Aorta (tissue), 5 donors: ENCODE measurements at places on chromosomes 7 and 10. TPM values are rescaled to one million over a fixed set of nuclear protein-coding genes. Genes with fewer than 3 reads are reported as not detected.

Gene SOSTDC1
- polyA plus RNA-seq: not detected

Gene UBE3C
- 15.8 TPM for polyA plus RNA-seq

Gene SEMA3E
- polyA plus RNA-seq: 0.38 TPM

GRCh38 chr7:136116186-136116585 is 139.0 kb upstream of the MTPN start:
- DNase-seq: no peak

- DNase-seq: peak; percentile 91
Observed at GRCh38 chr10:74150204-74150989, at the start of gene AP3M1. AP3M1 (minus strand) TSS chr10:74150828; CDS start chr10:74138379, 12,449 bp downstream.

GRCh38 chr7:42103456-42103855 is 133.6 kb downstream of the GLI3 start:
- DNase-seq: no peak

DNA sequence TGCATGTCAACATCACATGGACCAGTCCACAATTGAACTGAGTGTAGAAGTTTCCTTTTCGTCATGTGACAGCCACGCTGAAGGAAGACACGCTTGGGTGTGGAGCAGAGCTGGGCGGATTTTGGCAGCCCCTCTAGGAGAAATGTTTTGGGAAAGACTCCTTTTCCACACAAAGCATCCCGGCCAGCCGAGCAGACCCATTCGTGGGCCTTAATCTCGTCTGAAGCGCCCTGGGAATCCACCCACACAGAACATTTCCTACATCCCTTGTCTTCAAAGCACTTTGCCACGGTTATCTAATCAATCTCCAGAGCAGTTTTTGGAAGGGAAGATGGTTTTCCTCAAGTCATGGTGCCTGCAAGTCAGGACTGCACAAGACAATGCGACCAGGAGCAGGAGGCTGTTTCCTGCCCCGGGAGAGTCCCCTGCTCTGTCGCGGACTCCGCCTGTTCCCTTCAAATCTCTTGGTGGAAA is 8.4 kb upstream of the IFT22 start:
- DNase-seq: no peak

- DNase-seq: no peak
Observed at GRCh38 chr7:159130199-159130775, 14.4 kb downstream of the VIPR2 start.

GRCh38 chr7:97118306-97118917 is 914 bp downstream of the SDHAF3 start:
- no peak for DNase-seq

- DNase-seq: no peak
Observed at GRCh38 chr7:96989241-96989858, 16.0 kb upstream of the DLX6 start.

DNA sequence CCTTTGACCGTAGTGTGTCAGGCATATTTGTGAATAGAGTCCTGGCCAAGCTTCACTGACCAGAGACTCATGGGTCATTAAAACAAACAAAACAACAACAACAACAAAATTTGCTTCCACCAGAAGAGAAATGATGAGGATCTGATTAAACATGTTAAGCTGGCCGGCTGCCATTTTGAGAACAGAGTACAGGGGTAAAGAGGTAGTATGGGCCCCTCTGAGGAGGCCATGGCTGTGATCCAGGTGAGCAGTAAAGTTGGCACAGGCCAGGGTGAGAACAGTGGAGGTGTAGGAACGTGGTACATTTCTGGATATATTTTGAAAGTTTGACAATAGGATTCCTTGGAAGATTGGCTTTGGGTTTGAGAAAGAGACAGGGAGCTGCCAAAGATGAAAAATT is 252.5 kb downstream of the TWIST1 start:
- DNase-seq: no peak

- no peak for DNase-seq
Observed at GRCh38 chr7:91164506-91164905, 99.7 kb upstream of the FZD1 start.

GRCh38 chr7:40093631-40094350 is 40.6 kb downstream of the MPLKIP start:
- no peak for DNase-seq
